ENCODE measurements at places on chromosomes 3 and 15.

GRCh38 chr3:100982710-100983109 is 10.5 kb downstream of the ABI3BP start:
- no peak for DNase-seq

DNA sequence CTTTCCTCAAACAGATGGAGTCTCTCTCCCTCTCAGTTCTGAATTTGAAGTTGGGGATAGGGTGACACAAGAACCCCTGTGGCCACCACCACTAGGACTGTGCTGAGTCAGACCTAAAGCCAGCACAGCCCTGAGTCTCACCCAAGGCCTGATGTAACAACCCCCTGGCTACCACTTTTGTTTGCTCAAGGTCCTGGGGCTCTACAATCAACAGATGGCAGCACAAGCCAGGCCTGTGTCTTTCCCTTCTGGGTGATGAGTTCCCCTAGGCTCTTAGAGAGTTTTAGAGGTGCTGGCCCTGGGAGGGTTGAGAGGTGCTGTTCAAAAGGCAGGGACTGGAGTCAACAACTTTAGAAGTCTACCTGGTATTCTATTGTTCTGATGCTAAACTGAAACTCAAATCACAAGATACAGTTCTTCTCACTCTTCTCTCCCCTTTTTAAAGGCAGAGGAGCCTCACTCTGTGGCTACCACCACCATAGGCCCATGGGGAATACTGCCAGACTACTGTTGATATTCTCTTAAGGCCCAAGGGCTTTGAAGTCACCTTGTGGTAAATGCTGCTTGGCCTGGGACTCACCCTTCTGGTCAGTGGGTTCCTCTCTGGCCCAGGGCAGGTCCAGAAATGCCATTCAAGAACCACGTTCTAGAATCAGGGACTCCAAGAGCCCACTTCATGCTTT is 6.5 kb downstream of the OR5K4 start:
- no peak for DNase-seq

DNA sequence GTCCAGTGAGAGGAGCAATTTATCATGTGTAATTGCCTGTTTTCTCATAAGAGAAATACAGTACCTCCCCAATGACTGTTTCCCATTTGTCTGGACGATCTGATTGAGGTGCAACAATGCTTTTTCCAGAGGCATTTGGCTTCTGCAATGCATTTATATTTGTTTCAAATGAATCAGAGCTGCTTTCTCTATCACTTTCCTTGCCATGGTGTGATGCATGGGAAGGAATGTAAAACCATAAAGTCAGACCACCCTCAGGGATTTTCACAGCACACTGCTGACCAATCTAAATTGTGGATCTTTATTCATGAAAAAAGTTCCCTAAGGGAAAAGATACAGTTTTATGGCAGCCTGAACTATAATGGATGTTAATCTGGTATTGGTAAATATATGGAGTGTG is 333.0 kb downstream of the ZNF385D start:
- DNase-seq = no peak

DNA sequence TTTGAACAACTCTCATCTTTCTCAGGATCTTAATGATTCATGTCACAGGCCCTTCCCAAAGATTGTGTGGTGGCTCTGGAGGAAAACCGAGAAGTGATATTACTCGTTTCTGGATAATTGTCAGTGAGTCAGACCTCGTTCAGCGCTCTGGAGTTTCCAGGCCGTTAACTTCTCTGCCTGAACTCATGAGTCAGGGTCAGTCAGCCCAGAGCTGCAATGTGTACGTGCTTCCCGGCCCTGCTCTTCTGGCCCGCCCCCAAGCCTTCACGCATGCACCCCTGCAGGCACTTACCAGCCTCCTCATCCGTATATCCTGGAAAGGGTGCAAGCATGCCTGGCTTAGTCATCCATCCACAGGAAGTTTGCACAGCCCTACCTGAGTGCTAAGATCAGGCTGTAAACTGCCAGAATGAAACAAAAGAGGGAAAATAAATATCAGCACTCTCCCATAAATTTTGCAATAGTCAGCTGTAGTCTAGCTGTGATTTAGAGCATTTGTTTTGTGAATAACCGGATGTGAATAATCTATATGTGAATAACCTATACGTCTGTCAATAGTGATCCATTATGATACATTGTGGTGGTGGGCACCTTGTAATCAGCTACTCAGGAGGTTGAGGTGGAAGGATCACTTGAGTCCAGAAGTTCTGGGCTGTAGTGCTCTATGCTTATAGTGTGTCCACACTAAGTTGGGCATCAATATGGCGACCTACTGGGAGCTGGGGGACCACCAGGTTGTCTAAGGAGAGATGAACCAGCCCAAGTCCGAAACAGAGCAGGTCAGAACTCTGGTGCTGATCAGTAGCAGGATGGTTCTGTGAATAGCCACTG is 35.3 kb upstream of the SEMA4B start:
- no peak for DNase-seq

DNA sequence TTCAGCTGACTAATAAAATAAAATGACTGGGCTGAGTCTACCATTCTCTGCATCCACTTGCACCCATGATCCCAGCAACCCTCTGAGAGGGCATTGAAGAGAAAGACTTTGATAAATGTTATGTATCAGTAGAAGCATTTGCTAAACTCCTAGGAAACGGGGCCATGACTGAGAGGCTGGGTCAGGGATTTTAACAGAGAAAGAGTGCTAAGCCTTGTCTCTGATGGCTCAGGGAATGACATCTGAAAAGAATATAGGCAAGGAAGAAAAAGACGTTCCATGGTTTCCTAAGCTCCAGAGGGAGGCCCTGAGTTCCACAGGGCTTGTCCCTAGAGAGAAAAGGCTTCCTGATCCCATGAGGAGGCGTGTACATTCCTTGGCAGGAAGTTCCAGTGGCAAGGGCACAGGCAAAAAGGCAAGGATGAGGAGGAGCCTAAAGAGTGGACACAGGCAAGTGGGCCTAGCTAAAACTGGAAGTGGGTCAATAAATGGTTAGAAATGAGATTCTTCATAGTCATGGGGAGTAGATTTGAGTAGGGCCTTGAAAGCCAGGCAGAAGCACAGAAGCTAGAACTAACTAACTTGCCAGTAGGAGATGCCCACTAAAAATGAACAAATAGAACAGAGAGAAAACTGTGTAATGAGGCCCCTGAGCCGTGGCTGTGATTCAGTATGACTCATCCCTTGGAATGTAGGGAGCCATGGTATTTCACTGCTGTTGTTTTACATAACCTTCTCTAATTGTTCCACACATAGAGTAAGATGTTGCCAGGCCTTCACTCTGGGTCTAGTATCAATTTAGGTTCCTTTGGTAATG is 44.9 kb upstream of the MANF start:
- no peak for DNase-seq

DNA sequence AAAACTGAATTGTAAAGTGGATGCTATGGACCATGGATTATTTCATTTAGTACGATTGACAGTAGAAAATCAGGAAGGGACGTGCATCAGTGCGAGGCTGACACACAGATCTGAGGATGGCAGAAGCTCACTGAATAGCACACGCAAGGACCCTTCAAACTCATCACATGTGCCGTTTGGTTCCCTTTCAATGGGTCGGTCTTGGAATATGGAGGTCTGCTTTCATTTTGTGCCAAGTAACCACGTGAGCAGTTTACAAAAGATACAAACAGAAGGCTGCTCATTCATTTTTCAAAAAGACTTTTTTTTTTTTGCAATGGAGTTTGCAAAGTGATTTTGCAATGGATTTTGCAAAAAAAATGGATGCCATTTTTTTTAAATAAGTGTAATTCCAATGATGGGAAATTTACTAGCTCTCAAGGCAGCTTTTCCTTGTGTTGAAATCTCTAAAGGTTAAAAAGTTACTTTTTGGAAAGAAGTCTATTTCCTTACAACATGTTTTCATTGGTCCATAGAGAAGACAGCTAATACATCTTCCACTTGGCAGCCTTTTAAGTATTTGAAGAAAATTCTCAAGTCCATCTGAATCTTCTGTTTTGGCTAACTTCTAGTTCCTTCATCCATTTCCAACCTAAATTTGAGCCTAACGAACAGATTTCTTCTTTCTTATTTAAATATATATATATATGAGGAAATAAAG is 392.3 kb upstream of the TPRG1 start:
- no peak for DNase-seq

DNA sequence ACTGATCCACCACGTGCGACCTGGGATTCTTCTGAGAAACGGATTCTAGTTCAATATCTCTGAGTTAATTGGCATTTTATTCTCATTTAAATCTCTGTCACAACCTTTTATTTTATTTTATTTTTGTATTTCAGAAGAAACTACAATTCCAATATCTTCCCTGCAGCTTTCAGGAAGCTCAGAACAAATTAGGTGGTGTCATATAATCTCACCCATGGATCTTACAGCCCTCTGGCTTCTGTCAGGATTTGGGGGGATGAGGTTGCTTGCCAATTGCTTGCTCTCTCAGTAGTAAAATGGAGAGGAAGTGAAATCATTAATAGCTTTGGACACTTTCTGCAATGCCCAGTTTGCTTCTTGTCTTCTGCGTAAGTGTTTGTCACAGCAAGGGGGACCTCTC is 205.4 kb downstream of the TLE3 start:
- DNase-seq = no peak

DNA sequence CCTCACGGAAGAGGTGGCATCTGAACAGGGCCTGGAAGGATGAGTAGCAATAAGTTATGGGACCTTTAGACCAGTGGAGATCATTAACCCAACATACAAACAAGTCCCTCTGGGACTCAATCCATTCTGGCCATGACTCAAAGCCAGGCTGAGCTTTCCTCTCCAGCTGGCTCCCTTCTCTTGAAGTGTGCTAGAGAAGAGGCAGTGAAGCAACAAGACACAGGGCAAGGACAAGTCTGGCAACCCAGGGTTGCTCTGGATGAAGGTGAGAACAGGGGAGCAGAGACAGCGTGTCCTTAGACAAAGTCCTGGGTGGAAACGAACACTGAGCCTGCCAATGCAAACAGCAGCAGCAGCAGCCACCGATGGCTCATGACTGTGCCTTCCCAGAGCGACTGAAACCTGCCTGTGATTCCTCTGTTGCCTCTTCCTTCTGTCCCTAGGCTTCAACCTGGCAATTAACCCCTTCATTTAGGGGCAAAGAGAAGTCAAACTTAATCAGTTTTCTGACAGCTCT is 86.8 kb downstream of the BDH1 start:
- no peak for DNase-seq

DNA sequence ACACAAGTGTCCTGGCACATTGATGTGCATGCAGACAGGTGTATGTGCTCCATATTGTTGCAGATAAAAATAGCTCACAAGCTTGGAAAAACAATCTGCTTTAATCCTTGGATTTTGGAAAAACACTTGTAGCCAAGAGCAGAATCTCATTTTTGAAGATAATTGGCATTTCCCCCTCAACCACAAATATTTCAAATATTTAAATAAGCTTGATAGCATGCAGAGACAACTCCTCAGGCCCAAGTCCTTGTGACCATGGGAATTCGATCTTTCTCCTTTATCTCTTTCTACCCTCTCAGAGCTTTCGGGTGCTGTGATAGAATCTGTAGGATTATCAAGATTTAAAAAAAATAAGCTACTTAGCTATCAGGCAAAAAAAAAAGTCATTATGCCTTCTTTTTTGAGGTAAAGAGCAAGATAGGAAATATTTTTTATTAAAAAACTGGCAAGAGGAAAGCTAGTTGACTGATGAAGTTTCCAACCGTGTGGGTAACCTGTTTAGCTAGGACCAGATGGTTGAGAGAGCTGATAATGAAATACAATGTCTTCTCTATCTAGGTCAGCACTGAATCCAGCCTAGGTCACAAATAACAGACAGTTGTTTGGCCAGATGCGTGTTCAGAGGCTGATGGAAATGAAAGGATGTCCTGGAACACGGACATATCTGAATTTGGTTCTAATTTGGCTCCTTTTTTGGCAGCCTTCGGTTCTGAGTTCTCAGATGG is 54.9 kb upstream of the SNRK start:
- no peak for DNase-seq

GRCh38 chr15:46366360-46367007 is 731.7 kb downstream of the SQOR start:
- no peak for DNase-seq

GRCh38 chr3:17115186-17115585 is 230.4 kb downstream of the PLCL2 start:
- DNase-seq = no peak

- DNase-seq = no peak
Observed at GRCh38 chr3:48935530-48935929, 16.9 kb downstream of the ARIH2 start.

GRCh38 chr3:98764472-98764884 is 1.3 kb downstream of the ST3GAL6 start:
- no peak for DNase-seq

GRCh38 chr3:52671676-52672075 is 14.0 kb downstream of the PBRM1 start:
- no peak for DNase-seq

GRCh38 chr3:150797155-150797554 is 34.2 kb upstream of the SIAH2 start:
- no peak for DNase-seq

GRCh38 chr15:74468341-74469032 is 7.5 kb upstream of the UBL7 start:
- DNase-seq = no peak

- no peak for DNase-seq
Observed at GRCh38 chr3:118171236-118171852, 863.3 kb downstream of the IGSF11 start.

- no peak for DNase-seq
Observed at GRCh38 chr15:64369078-64369607, 12.1 kb downstream of the PCLAF start.

DNA sequence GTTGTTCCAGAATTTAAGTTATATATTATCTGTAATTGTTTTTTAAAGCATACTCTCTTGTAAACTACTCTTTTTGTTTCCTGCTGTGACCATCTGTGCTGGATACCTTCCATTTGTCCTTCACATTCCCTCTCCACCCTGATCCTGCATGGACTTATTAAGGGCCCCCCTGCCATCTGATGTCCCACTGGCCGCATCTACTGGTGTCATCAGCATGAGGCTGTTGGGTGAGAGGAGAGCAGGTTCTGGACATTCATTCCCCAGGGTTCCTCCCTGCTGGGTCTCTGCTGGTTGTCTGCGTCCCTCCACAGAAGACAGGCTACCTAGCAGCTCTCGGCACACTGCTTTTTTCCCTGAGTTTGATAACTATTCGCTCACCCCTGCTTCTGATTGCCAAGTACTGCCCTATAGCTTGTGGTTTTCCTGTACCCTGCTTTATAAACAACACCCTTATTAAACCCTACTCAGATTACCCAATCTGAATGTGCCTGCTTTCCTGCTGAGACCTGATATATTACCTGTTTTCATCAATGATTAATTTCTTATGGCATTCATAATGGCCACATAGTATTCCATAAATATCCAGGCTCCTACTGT is 7.7 kb downstream of the CMTM8 start:
- no peak for DNase-seq

- DNase-seq = no peak
Observed at GRCh38 chr3:126937973-126938372, 44.9 kb upstream of the PLXNA1 start.

- DNase-seq = no peak
Observed at GRCh38 chr15:72341361-72341760, 21.4 kb upstream of the CELF6 start.

- no peak for DNase-seq
Observed at GRCh38 chr3:114831861-114832260, 315.2 kb downstream of the ZBTB20 start.

GRCh38 chr3:163812006-163812405 is 1266.3 kb downstream of the SI start:
- DNase-seq = no peak

Measured in activated CD4-positive, alpha-beta T cell treated with anti-CD3 and anti-CD28 coated beads for 24 hours (primary cell).